HS-5 (cell line): ENCODE measurements at places on chromosomes 16 and 17.

DNA sequence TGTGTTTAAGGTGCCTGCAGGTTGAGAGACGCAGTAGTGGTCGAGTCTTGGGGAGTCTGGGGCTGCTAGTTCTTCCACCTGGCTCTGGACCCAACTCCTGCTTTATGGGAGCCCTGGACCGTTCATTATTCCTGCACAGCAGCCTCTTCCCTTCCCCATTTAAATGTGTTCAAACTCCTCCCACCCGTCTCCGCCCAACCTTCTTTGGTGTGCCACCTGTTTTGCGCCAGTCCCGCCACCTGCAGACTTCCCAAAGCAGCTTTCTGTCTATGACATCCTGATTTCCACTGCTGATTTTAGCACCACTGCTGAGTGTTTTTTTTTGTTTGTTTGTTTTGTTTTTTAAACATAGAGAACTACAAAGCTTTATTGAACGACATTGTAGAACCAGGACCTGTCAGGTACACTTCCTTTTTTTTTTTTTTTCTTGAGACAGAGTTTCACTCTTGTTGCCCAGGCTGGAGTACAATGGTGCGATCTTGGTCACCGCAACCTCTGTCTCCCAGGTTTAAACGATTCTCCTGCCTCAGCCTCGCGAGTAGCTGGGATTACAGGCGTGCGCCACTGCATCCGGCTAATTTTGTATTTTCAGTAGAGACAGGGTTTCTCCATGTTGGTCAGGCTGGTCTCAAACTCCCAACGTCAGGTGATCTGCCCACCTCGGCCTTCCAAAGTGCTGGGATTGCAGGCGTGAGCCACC, 12.8 kb downstream of the ADORA2B start:
- DNase-seq: no peak

GRCh38 chr16:2173916-2174315, 18.3 kb downstream of the TRAF7 start:
- DNase-seq: no peak

DNA sequence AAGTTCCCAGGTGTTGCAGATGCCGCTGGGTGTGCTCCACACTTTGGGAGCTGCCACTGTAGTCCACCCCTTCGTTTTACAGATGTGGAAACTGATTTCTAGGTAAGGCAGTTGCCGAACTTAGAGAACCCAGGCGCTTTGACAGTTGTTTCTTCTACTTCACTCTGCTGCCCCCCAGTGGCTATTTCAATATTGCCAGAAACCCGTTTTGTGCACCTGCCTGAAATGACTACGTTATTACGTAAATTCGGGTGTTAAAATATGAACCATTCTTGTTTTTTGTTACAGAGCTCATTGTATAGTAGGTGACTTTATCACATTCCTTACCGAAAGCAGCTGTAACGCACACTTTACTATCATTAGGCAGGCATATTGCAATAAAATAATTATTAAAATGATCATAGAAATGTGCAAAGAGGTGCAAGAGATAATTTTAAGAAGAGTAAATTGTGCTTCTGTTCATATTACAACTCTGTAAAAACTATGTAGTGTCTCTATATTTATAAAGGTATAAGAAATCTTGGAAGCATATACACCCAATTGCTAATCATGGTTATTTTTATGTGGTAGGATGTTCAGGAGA, 44.9 kb downstream of the OTOA start:
- peak; percentile 30 for DNase-seq

DNA sequence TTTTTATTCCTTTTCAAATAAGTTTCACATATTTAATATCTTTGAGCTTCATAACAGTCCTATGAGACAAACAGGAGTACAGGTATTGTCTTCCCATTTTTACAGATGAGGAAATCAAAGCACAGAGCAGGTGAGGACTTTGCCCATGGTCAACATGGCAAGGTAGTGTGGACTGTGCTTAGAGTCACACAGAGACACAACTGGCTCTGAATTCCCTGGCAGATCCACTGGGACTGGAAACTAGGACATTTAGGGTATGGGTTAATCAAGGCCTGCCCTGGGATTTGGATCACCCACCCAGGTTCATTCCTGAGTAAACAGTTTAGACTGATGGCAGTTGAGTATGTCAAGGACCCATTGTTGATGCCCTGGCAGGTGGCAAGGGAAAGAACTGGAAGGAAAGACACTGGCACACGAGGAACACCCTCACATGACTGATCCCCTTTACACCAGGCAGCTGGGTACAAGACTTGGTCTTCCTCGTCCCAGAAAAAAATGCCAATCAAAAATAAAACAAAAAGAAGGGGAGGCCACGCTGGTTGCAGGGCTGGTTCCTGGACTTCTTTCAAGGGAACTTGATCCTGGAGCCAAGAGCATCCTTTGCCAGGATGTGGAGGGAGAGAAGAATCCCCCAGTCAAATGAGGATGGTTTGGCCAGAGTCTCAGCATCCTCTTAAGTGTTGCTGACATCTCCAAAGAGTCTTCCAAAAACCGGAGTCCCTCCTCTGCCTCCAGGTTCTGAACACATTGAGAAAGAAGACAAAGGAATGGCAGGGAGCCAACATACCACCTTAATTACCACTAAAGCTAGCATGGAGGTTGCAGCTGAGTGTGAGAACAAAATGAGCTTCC, 34.9 kb downstream of the CHD9 start:
- DNase-seq: no peak

DNA sequence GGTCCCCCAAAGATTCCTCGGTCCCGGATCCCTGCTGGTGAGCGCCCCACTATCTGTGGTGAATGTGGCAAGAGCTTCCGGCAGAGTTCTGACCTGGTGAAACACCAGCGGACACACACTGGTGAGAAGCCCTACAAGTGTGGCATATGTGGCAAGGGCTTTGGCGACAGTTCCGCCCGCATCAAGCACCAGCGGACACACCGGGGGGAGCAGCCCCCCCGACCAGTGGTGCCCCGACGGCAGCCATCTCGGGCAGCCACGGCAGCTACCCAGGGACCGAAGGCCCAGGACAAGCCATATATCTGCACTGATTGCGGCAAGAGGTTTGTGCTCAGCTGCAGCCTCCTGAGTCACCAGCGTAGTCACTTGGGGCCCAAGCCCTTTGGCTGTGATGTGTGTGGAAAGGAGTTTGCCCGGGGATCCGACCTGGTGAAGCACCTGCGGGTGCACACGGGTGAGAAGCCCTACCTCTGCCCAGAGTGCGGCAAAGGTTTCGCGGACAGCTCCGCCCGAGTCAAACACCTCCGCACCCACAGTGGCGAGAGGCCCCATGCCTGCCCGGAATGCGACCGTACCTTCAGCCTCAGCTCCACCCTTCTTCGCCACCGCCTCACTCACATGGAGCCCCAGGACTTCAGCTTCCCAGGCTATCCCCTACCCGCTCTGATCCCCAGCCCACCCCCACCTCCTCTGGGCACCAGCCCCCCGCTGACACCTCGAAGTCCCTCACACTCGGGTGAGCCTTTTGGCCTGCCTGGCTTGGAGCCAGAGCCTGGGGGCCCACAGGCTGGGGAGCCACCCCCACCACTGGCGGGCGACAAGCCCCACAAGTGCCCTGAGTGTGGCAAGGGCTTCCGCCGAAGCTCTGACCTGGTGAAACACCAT, 2.8 kb downstream of the ZNF48 start:
- DNase-seq: no peak

DNA sequence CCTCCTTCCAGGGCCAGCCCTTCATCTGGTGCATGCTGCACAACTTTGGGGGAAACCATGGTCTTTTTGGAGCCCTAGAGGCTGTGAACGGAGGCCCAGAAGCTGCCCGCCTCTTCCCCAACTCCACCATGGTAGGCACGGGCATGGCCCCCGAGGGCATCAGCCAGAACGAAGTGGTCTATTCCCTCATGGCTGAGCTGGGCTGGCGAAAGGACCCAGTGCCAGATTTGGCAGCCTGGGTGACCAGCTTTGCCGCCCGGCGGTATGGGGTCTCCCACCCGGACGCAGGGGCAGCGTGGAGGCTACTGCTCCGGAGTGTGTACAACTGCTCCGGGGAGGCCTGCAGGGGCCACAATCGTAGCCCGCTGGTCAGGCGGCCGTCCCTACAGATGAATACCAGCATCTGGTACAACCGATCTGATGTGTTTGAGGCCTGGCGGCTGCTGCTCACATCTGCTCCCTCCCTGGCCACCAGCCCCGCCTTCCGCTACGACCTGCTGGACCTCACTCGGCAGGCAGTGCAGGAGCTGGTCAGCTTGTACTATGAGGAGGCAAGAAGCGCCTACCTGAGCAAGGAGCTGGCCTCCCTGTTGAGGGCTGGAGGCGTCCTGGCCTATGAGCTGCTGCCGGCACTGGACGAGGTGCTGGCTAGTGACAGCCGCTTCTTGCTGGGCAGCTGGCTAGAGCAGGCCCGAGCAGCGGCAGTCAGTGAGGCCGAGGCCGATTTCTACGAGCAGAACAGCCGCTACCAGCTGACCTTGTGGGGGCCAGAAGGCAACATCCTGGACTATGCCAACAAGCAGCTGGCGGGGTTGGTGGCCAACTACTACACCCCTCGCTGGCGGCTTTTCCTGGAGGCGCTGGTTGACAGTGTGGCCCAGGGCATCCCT, 7.4 kb downstream of the NAGLU start:
- no peak for DNase-seq

DNA sequence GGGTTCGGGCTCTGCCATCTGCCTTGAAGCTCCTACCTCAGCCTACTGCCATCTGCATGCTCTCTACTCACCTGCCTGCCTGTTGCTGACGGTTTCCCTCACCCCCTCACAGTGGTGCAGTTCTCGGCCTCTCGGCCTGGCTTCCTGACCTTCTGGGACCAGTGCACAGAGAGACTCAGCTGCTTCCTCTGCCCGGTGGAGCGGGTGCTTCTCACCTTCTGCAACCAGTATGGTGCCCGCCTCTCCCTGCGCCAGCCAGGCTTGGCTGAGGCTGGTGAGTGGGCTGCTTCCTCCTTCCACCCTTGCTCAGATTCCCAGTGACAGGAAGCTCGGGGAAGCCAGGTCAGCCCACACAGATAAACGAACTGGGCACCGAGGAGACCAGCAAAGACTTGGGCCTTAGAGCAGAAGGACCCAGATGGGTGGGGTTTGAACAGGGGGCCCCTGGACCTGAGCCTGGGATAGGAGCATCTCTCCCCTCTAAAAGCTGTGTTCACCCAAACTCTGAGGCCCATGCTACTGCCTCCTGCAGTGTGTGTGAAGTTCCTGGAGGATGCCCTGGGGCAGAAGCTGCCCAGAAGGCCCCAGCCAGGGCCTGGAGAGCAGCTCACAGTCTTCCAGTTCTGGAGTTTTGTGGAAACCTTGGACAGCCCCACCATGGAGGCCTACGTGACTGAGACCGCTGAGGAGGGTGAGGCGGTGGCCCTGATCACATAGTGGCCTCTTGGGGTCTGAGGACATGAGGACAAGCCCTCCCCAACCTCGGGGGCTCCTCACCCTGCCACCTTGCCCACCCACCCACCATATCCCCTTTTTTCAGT, 16.4 kb downstream of the RIPOR1 start:
- DNase-seq: no peak

DNA sequence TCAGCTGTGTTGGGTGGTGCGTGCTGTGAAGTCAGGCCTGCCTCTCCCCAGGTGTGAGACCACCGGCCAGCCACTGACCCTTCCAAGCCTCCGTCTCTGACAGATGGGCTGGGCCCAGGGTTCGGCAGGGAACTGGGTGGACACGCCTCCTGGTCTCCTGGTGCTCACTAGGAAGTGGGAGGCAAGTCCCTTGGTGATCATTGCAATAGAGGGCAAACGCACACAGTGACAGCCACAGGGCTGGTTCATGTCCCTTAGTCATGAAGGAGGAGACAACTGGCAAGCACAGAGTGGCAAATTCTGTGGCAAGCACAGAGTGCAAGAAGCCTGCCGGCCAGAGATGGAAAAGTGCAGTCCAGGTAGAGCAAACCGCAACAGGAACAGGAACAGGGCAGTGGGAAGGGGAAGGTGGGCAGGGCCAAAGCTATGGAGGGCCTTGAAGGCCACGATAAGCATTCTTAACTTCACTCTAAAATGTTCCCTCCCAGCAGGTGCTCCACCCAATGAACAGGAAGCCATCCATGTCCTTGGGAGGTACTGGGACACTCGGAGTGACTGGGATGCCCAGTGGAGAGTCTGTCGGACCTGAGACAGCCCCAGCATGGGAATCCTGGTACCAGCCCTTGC, 21.9 kb downstream of the USP7 start:
- no peak for DNase-seq

DNA sequence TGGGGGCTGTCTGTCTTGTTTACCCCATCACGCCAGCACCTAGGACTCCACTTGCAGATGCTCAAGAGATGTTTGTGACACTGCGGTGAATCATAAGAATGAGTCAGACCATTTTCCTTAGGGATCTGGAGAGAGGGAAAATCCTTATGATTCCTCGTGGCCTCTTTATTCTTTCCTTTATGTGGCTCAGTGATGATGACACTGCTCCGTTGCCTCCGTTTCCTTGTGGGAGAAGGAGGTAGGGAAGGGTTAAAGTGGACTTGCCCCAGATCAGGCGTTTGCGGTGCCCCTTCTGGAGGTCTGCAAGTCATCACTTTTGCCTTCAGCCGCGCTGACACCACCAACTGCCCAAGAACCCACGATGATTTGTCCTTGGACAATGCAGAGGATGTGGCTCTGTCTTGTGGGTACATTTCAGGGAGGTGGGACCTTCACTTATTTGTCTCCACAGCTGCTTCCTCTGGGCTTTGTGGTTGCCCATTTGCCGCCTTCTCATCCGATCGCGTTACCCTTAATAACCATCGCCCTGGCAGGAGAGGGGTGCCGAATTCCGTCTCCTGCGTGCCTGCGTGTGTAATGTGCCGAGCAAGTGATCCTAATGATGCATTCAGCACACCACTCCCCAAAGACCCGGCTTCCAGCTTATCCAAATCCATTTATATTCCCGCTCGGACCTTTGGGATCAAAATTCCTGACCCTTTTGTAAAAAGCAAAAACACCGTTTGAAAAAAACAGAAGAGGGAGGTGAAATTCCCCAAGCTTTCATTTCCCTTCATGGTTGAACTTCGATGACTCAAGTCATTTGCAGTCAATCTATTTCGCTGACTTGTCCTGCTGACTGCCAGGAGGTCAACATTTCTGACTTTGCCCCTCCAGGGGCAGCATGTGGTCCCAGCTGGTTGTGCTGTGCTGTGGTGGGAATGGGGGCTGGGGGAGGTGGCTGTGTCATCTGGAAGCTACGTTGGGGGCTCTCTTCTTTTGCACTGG, 87.2 kb upstream of the IRX3 start:
- DNase-seq: peak; percentile 98

DNA sequence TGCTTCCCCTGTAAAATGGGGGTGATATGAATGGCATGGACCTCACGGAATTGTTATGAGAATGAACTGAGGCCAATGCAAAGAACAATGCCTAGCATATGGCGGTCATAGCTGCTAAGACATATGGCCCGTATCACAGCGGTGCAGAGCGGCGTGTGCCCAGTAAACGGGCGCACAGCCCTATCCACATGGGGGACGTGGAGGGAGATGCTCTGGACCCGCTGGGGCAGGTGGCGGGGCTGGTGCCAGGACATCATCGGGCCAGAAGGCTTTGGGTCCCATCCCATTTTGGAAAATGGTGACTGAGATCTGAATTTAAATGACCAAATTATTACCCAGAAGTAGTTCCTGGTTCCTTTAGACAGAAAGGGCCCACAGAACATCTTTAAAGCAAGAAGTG, 18.5 kb upstream of the CPSF4L start:
- no peak for DNase-seq
